ENCODE measurements at places on chromosomes 3 and 15.

- DNase-seq, result no peak
Measured at GRCh38 chr15:101525087-101525669, 35.7 kb upstream of the PCSK6 start.

DNA sequence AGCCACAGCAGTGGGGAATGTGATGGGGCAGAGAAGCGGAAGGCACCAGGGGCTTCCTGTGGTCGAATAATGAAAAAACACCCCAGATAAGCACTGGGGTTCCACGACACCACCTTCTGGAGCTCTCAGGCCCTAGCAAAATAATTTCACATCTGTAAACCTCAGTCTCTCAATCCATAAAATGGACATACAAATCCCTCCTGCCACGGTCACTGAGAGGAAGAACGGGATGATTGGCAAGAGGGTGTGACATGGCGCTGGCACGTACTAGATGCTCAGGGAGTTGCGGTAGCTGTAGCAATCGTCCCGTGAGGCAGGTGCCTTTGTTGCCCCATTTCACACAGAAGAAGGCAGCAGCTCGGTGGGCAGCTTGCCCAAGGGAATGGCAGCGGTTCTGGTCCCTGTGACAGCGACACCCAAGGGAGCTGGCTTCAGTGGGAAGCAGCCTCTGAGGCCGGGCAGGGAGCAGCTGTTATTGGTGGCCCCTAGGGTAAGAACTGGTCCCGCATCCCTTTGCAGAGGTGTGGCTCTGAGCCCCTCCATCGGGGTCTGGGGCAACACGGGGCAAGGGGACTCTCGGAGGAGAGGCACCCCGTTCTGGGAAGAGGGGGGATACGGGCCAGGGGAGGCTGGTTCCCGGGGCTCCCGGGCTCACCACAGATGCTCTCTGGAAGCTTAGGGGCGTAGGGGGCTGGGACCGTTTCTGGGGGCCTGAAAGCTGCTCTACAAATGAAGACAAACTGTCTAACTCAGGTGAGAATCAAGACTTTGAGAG lies 114.0 kb upstream of the ALDH1A3 start:
- no peak for DNase-seq

GRCh38 chr3:119601154-119601553 lies 3.5 kb downstream of the PLA1A start:
- DNase-seq, result no peak

DNA sequence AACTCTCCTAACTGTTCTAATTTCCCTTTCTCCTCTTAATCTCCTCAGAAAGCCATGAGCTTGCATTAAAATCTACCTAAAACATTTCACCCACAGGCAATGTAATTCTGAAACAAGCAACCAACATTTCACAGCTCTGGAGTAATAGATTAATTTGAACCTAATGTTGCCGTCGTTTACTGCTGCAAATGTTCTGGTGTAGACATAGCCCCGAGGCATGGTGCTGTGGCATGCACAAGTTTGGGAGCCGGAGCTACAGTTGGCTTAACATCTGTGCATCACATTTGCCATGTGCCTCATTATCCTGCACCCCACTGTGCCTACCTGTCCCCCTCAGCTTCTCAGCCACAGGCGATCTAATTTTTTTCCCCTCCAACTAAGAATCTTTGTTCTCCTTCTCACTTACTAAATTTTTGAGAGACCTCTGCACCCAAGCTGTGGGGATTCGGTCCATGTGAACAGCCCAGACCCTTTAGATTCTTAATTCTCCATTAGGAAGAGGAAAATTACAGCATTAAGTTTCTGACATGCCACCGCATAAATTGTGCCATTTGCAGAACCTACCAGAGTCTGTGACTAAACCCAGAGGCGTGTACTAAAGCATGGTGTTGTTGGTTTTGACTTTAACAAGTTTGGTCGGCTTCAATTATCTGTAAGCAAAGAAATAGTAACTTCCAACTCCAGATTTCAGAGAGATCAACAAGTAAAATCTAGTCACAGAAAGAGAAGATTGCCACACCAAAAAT lies 419.2 kb downstream of the MECOM start:
- DNase-seq, result no peak

DNA sequence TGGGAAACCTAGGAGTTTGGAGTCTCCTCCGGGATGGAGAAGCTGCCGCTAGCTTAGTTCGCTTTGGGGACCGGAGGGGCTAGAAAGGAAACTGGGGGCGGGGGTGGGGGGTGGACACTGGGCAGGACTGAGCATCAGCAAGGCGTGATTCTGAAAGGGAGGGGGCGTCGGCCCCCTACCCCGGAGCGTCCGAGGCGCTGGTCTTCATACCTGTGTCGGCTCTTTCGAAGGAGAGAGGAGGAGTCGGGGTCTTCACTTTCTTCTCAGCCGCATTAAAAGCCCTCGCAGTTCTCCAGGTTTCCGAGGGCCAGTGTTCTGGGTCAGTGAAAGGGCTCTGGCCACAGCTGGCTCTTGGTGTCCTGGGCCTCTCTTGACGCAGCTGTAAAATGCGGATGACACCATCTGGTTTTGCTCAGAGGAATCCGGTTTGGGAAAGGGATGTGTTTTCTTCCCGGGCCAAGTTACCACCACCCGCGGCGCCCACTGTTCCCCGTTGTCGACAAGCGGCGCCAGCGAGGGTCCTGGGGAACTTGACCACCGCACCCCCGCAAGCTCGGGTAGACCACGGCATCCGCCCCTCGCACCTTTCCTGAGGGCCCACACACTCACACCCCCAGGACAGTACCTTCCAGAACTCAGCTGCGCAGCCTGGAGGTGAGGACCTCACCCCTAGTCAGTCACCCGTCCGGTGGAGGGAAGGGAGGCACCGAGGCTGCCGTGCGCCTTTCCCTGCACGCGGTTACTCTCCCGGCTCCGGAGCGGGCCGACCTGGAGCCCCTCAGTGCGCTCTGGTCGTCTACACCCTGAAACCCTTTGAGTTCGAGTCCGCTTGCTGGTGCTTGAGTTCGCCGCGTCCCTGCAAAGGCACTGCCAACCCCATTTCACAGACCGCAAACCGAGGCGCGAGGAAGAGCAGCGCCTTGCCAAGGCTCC lies 660 bp downstream of the CCK start:
- DNase-seq, result no peak

DNA sequence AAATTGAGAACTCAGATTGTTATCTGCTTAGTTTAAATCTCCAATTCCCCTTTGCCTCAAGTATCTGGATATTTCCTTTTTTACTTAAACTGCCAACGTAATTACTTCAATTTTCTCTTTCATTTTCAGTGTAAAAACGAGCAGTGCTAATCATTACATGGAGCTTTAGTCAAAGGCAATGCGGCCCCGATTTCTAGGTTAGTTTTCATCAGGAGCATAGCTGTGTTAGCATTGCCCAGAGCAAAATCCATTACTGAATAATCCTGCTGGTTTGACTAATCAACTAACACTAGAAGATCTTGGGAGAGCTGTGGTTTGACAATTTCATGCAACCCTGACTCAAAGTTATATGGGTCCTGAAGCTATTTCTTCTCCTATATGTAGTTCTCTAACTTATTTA lies 46.2 kb downstream of the ZPLD1 start:
- DNase-seq, result no peak

DNA sequence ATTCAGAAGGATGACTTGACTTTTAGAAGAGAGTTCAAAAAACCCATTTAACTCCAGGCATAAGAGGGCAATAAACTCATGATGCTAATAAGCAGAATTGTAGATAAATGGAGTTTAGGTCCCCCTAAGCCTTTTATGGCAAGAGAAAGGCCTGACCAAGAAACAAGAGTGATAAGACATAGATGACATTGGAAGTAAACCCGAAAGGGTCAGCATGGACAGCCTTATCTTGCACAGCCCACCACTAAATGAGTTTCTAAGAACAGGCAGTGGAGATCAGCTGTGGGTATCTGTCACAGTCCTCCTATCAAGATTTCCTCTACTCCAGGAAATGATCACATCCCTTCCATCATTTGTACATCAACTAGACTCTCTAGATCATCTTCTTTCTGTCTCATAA lies 457.9 kb upstream of the ADAMTS9 start:
- DNase-seq, result no peak
